ENCODE measurements at places on chromosomes 12 and 14.
A peak's percentile ranks its signal among the peaks of the same experiment; 100 is the strongest.

DNA sequence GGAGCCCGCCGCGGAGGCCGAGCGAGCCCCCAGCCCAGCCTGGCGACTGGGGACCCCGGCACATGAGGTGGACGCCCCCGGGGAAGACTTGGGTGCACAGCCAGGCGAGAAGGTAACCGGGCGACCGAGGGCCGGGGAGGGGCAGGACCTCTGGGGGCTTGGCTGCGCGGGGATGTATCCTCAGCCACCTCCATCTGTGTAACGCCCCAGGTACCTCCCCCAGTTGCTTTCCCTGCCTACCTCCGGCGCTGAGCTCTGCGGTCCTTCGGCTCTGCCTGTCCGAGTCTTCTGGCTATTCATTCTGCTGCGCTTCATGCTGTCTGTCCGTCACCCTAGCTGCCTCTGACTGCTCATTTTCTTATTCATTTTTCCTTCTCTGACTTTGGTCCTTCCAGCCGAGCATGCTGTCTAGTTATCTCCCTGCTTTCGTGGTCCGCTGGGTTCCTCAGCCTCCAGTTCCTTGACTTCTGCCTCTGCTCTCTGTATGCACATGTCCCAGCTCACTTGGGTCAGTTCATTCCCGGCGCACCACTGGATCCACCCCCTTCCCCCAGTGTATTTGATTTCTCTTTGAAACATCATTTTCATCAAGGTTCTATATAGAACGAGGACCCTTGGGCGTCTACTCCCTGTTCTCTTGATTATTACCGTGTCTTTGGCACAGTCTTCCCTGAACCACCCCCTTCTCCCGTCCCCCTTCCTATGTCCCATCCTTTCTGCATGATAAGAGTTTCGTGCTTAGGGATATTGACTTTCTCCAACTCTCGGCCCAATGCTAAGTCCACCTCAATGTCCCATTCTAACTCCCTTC, 612 bp downstream of the PHC1 start:
- DNase-seq, result no peak

DNA sequence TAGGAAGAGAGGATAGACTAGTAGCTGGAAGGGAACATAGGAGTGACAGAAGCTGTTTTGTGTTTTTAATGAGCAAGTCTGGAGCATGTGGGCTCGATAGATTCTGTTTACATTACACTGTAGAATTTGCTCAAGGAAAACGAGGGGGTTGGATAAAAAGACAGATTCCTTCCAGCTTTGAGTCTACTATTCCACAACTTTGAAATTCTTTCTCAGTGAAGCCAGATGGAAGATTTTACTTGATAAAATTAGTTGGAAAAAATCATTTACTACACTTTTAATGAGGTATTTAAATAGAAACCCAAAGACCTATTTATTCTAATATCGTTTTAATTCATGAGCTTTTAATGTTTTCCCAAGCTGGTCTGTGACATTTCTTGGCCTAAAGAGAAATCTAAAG, 19.5 kb upstream of the EPS8 start:
- DNase-seq, result no peak

DNA sequence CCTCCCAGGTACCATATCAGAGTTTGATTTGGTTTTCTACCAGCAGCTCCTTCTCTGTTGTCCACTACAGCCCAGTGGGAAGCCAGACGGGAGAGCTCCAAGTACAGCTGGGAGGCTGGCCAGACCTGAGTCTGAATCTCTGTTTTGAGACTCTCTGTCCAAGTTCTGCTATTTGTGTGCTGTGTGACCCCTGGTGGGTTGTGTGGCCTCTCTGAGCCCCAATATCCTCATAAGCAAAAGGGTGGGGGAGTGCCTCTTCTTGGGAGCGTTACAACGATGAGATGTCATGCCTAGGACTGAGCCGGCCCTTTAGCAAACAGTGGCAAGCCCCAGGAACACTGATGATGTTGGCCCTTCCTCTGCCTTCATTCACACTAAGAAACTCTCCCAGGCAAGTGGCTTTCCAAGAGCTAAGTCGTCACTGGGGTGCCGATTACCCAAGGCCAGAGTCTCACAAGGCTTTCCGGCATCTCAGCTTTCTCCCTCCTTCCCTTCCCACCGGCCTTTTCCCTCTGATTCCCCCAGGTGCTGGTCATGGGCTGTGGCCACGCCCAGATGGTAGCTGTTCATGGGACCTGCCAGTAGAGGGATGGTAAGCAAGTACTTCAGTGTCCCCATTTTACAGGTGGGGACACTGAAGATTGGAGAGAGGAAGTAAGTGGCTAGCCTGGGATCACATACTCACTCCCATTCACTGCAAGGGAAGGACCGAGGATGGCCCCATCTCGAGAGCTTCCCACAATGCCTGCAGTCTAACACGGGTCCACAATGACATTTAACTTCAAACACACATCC, 47.7 kb downstream of the BCL11B start:
- no peak for DNase-seq

GRCh38 chr12:111074965-111075364, 154.6 kb upstream of the MYL2 start:
- no peak for DNase-seq

GRCh38 chr12:110829308-110829707, 17.5 kb upstream of the CCDC63 start:
- DNase-seq, result no peak

DNA sequence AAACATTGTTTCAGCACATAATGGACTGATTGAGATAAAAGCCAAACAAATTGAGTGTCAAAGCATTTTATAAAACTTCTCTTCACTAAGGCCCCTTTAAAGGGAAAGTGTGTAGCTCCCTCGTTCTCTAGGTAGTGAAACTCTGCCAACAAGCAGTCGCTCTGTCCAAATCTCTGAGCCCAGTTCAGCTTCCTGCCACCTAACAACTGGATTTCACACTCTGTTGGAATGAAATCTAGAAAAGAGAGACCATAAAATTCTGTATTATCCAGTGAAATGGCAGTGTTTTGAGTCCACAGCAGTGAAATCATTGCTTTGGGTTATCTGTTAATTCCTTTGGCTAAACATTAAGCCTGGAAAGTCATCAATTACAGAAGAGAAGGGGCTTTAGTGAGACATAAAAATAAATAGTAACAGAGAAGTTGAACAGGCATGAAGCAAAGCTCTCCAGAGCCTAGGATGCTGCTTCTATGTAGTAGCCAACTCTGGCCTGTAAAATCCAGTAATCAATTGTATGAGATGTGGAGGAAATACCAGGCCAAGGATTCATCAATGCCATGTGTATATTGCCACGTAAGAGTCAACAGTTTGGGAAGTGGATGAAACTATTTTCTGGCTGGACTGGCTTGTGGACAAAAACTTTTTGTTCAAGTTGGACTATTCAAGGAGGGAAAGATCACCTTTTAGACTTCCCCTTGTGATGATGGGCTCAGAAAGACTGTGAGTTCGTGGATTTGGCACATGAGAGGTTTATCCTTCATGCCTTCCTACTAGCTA, 122.5 kb downstream of the WIF1 start:
- DNase-seq, result no peak

DNA sequence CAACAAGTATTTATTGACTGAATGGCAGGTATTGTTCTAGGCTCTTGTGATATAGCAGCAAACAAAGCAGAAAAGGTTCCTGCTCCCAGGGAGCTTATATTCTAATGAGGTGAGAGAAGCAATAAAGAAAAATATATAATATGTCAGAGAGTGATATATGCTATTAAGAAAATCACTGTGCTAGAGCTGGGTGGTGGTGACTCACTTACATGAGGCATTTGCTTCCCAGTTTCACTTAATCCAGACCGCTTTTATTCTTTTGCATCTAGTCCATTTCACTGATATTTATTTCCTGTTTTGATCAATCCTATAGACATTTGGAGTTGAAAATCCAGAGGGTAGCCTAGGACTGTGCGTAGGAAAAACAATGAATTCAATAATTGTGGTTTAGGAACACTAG, 17.5 kb downstream of the TRHDE start:
- no peak for DNase-seq

GRCh38 chr12:93654421-93654820, 22.8 kb upstream of the CRADD start:
- no peak for DNase-seq

DNA sequence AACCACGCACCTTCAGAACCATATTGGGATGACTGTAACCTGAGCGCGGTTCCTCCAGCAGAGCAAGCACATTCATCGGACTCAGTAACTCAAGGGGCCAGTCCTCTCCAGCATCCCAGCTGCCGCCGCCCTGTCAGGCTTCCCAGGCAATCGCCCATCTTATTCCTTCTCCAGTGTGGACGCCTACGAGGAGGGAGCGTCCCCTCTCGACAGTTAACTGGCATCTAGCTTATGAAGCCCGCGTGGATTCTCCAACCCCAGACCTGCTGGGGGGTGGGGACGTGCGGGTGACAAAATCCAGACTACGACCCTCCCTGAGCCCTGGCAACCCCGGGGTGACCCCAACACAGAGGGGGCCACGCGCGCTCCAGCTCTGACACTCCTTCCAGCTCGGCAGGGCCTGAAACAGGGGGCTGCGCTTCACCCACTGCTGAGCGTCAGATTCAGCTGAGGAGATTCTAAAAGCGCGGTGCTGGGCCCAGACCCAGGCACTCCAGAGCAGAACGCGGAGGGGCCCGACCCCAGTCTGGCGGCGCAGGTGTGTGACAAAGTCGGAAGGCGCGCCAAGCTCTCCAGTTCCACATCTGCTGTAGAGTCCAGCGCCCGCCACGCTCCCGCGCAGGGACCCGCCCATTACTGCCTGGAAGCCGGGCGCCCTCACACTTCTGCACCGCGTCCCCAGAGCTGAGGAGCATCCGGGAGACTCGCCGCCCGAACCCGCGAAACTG, 43.9 kb upstream of the ESR2 start:
- peak; percentile 9 for DNase-seq

DNA sequence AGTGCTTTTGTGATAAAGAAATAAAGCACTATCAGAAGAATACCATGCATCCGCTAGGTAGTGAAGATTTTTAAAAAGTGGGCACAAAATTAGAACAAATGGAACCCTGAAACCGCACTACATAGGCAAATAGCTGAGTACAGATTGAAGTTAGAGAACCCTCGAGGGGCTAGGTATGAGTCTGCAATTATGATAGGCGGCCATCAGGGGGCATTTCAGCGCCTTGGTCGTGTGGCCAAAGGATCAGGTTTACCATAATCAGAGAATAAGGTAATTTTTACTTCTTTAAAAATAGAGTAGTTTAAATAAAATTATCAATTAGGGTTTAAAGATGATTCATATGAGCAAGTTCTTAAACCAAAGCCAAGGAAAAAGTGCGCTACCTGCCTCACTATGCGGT, 129.8 kb downstream of the TMX1 start:
- DNase-seq, result no peak

DNA sequence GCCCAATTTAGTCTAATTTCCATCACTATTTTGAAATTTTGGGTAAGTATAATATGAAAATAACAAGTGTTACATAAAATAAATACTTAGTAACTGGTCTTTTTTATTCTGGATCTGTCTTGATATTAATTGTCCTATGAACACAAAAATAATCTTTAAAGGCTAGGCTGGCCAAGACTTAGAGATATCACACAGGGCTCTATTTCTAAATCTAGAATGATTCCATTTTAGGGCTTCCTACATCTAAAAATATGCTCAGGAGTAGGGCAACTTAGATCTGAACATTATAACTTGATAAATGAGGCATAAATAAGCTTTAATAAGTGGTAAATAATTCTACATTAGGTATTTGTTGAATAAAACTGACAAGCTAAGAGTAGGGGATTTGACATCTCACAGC, 23.1 kb upstream of the SNAPC1 start:
- no peak for DNase-seq

GRCh38 chr12:14954269-14954668, 7.1 kb downstream of the ARHGDIB start:
- no peak for DNase-seq

DNA sequence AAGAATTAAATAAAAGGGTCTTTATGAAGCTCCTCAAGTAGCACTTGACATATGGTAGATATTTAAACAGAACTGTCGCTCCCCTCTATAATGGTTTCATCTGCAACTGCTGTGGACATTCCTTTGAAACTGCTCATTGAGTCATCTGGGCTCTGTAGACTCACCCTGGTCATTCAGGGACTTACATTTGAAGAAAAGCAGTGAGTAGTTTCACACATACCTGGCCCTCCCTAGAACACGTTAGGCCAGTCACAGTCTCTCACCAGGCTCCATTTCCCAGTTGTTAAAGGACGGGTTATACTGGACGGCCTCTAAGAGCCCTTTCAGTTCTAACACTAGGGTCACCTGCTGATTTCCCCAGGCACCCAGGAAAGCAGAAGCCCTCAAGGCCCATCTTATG, 217.0 kb downstream of the BCL11B start:
- DNase-seq, result no peak

DNA sequence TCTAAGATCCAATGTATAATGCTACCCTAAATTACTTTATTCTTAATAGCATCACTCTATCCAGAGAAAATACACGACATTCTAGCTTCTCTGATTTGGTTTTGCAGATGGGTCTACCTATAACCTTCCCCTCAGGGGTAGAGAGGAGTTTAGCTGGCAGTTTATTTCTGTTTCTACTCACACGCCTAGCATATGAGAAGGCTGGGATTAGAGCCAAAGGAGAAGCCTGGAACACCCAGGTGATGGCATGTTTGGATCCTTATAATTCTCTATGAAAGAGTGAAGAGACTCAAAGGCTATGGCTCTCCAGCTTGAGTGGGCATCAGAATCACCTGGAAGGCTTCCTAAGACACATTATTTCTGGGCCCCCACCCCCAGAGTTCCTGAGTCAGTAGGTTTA, 131.3 kb downstream of the IGF1 start:
- no peak for DNase-seq

DNA sequence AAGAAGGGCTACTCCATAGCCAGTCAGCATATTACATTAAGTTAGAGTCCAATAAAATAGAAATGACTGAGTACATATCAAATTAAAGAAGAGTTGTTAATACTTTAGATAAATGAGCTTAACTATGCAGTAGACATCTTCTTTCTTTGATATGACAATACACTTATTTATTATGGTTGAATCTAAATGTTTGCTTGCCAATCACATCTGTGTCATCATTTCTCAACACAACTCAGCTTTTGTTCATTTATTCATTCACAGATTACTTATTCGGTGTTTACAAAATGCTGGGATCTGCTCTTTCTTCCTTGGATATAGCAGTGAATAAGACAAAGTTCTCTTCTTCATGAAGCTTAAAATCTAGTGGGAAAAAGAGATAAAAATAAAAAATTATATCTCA, 614.6 kb upstream of the ATP2B1 start:
- no peak for DNase-seq

- no peak for DNase-seq
Measured at GRCh38 chr12:50926415-50926814, 25.9 kb upstream of the HIGD1C start.
